NCI-H1105 treated with DMSO at 0.1 percent for 48 hours (cell line): ENCODE measurements at places on chromosomes 12 and 14.
A peak's percentile ranks its signal among the peaks of the same experiment; 100 is the strongest.

- DNase-seq, result no peak
These were observed 223.1 kb downstream of the ANO6 start for GRCh38 chr12:45439039-45439438.

- peak; percentile 81 for DNase-seq
These were observed 823 bp downstream of the ATG2B start for GRCh38 chr14:96362071-96362964.

DNA sequence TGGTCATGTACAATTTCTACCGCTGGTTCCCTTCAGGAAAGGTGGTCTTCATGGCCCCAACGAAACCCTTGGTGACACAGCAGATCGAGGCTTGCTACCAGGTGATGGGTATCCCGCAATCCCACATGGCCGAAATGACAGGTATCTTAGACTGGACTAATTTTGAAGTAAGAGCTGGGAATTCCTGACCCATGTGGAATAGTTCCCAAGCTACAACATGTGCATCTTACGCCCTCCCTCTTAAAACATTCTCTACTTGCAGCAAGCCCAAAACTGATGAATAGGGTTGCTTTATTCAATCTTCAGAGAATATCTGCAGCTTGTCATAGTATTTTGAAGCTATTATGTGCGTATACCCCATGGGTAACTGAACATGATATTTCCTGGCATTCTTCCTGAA is 669 bp downstream of the FANCM start:
- no peak for DNase-seq

DNA sequence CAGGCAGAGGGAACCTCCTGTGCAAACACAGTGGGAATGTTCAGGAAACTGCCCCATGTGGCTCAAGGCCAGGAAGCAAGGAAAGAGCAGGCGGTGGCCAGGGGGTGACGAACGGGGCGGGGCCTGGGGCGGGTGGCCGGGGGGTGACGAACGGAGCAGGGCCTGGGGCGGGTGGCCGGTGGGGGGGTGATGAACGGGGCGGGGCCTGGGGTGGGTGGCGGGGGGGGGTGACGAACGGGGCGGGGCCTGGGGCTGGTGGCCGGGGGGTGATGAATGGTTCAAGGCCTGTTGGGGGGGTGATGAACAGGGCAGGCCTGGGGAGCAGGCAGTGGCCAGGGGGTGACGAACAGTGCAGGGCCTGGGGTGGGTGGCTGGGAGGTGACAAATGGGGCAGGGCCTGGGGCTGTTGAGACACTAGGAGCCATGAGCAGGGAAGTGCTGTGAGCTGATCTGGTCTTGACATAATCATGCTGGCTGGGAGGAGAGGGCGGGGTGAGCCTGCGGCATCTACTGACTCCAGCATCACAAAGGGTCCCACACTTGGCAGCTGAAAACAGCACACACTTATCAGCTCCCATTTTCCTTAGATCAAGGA is 62.7 kb upstream of the FBRSL1 start:
- no peak for DNase-seq
